ENCODE measurements at places on chromosomes 3 and 15.

- DNase-seq, result no peak
Measured at GRCh38 chr3:31615071-31615875, 82.5 kb downstream of the STT3B start.

DNA sequence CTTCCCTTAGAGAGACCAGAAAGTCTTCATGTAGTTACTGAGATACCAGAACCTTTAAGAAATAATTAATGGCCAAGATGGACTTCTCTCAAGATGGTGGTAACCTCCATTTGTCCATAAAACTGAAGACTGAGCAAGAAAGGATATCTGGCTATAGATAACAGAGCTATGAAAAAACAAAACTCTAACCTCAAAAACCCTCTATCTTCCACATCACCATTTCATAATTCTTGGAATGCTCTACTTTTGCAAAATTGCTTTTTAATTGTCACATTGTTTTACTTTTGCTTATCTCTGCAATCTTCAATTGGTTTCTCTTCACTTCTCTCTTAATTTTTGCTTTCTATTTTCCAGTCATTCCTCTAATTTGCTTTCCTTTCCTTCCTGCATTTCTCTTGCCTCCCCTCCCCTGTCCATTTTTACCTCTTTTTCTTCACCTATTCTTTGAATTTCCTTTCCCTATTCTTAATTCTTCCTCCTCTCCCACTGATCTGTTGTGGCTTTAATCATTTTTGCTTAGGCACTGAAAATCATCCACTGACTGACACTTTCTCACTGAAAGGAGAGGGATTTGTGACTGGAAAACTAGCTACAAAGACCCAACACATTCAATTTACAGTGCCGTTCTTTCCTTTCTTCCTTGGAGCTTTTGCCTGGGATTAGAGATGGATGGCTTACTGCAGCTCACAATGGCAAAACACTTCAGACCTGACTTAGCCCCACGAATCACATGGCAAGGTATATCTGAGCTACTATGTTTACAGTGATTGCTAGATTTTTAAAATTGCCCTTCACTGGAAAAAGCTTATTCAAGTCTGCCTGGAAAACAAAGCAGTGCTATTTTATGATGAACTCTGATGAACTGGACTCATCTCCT lies 242.8 kb downstream of the CHST2 start:
- no peak for DNase-seq

DNA sequence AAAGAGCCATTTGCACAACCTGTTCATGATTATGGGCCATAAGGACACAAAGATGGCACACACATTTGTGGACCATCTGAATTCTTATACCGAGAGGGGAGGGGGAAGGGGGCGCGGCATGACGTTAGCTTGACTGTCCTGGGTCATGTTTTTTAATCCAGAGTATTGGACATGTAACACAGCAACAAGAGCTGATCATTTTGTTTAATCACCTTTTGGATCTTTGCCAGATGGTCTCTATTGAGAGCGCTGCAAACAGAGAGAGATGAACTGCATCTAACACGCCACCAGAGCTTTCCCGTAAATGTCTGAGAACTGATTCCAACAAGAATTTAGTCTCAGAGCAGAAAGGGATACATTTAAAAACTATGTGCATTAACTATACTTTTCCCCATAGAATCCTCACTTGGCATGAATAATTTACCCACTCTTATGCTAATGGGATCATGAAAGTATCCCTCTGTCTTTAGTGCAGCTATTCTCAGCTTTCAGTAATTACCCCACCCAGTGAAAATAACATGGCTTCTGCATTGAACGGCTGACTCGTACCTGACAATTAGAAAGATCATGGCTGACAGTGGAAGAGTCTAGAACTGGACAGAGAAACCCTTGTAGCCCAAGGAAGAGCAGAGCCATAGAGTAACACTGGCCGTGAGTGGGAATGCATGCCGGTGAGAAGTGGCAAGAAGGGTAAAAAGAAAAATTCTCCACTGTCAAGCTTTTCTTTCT lies 22.6 kb downstream of the MEIS2 start:
- no peak for DNase-seq

DNA sequence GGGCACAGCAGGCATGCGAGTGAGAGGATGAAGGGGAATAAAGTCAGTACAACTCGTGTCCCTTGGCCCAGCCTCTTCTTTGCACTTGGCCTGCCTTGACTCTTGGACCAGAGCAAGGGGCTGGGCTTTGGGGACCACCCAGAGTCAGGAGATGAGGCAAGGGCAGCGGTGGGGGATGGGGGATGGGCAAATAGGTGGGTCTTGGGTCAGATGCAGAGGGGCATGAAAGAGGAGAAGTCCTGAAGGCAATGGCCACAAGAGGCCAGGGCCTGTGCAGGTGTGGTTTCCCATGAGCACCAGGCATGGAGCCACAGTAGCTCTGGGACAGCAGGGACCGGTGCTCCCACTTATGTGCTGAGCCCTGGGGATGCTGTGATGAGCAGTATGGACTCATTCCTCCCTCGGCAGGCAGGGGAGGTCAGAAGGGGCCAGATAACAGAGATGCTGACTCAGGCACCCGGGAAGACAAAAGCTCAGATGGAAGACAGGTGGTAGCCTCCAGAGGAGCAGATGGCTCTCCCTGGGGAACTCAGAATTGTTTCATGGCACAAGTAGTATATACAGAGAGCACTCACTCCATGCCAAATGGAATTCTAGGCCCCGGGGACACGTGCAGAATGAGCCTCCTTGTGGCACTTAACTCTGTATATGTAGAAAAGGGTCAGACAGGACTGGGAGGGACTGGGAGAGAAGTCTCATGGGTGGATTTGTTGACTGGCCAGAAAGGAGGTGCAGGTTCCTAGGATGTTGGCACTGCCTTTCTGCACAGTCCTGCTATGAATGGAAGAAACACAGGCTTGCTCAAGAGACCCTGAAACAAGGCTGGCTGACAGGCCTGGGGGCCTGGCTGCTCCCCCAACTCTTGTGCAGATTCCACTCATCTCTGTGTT lies 14.3 kb downstream of the ZBTB47 start:
- DNase-seq, result no peak

- no peak for DNase-seq
Measured at GRCh38 chr3:42473083-42473932, 29.1 kb upstream of the VIPR1 start.

DNA sequence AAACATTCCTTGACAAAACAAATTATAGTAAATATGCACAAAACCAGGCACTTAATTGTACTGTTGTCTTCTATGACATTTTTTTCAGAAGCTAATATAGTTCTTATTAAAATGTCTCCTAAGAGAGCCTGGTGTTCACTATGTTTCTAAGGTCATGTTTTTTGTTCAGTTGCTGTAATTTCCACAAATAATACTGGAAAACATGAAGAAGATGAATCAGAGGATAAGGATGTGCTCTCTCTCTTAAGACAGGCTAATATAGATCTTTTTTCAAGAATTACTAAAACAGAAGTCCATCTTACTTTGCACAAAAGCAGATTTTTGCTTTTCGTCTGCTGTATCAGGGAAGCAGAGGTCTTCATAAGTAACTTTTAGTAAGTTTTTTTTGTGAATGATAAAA lies 823.0 kb upstream of the NECTIN3 start:
- DNase-seq, result no peak

DNA sequence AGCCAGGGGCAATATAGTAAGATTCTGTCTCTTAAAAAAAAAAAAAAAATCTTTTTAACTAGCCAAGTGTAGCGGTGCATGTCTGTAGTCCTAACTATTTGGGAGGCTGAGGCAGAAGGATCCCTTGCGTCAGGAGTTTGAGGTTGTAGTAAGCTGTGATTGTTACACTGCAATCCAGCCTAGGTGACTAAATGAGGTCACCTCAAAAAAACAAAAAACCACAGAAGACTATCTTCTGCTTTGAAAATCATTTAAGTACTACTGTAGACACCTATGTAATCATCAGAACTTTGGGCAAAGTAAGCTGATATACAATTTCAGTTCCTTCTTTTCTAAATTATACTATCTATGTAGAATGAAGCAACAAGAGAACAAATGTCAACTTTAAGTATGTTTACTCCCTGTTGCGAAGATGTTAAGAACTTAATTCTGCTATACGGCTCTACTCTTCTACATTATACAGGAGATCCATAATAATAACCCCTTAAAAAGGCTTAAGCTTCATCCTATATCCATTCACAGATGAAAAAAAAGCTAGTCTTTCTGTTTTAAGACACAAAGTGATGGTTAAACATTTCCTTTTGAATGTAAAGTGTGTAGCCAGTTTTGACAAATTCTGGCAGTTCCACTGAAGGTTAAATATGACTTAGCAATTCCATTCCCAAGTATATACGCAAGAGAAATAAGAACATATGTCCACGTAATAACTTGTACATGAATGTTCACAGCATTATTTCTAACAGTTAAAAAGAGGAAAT lies 15.2 kb downstream of the DAZL start:
- DNase-seq, result no peak

DNA sequence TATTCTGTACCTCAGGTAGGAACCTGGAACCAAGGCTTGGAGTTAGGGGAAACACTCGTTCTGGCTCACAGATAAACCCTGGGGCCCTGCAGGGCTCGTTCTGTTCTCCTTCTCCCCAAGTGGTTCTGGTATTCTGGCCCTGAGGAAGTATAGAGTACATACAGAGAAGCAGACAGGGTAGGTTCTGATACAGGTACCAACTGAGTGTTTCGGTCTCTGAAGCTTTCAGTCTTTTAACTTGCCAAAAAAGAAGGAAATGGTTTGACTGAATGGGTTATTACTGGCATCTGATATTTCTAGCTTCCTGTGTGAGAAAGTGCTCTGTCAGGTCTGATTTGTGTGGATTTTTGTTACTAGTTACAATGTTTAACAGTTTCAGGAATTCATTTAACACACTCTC lies 67.3 kb downstream of the UBE2E2 start:
- no peak for DNase-seq

GRCh38 chr3:119011528-119011927 lies 23.1 kb downstream of the IGSF11 start:
- no peak for DNase-seq

DNA sequence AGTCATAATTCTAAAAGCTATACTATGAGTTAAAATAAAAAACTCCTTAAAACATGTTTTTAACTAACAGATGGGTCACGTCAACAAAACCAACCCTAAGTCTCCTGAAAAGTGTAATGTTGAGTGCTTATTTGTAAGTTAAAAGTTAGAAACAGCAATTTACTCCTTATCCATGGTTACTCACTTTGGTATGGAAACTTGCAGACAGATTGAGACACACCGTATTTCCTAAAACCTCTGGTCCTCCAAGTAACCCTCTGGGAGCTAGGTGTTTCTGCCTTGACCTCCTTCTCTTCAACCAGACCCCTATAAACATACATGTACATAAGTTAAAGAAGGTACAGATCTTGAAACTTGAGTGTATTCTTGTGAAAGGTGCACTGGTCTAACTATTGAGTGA lies 3.1 kb downstream of the COL8A1 start:
- DNase-seq, result no peak

GRCh38 chr3:187773233-187774184 lies 28.2 kb upstream of the BCL6 start:
- DNase-seq, result peak; percentile 25

GRCh38 chr3:52420388-52420787 lies 24.5 kb downstream of the SEMA3G start:
- DNase-seq, result no peak

GRCh38 chr15:44159492-44159891 lies 35.6 kb downstream of the FRMD5 start:
- DNase-seq, result no peak

DNA sequence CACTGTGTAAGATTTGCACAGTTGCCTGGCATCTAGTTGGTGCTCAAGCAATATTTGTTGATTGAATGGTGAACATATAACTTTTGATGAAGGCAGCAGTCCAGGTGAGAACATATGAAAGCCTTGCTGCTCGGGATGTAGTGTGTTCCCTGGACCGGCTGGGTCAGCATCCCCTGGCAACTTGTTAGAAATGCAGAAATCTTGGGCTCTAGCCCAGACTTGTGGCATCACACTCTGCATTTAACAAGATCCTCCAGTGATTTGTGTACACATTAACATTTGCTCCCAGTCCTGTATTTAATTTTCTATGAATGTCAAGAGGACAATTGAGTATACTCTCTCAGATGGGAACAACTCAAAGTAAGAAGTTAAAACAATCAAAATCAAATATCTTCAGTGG lies 69.0 kb upstream of the SAMMSON start:
- DNase-seq, result no peak

All from CD4-positive, alpha-beta T cell treated with Interleukin-1 beta for 1 hour (primary cell).